ENCODE measurements at places on chromosomes 4 and X.

- no peak for DNase-seq
Measured at GRCh38 chr4:41044165-41044564, 170.2 kb downstream of the APBB2 start.

- DNase-seq, result no peak
Measured at GRCh38 chrX:46693149-46693548, 65.8 kb downstream of the SLC9A7 start.

- DNase-seq, result no peak
Measured at GRCh38 chrX:54494166-54494988, 1.7 kb downstream of the FGD1 start.

DNA sequence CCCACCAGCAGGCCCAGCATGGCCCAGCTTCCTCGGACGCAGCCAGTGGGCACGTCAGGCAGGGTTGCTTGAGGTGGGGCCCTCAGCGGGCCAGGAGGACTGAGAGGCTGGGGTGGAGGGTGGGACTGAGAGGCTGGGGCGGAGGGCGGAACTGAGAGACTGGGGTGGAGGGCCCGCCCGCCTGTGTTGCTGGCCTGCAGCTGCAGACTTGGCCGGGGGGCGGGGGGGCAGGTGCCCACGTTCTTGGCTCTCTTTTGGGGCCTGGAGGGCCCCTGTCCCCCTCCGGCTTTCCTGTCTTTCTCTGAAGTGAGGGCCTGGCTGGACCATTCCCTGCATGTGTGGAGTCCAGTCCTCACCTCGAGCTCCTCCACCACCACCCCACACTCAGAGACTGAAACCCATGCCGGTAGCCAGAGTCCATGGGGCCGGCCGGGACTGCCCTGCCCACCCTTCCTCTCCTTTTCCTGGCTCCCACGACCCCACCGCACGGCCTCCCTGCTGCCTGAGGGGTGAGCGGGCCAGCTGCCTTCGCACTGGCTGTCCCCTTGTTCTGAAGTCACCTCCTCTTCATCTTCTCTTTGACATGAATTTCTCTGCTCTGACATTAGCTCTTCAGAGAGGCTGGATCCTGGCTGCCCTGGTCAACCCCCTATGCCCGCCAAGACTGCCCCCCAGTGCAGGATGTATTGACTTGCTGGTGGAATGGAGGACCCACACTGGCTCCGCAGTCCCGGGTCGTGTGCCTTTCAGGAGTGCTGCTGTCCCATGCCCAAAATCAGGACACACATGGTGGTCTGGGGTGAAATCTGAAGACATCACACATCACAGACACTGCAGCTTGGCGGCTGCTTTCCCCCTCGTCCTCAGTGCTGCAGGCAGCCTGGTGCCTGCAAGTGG is 10.1 kb upstream of the NKX1-1 start:
- DNase-seq, result no peak

DNA sequence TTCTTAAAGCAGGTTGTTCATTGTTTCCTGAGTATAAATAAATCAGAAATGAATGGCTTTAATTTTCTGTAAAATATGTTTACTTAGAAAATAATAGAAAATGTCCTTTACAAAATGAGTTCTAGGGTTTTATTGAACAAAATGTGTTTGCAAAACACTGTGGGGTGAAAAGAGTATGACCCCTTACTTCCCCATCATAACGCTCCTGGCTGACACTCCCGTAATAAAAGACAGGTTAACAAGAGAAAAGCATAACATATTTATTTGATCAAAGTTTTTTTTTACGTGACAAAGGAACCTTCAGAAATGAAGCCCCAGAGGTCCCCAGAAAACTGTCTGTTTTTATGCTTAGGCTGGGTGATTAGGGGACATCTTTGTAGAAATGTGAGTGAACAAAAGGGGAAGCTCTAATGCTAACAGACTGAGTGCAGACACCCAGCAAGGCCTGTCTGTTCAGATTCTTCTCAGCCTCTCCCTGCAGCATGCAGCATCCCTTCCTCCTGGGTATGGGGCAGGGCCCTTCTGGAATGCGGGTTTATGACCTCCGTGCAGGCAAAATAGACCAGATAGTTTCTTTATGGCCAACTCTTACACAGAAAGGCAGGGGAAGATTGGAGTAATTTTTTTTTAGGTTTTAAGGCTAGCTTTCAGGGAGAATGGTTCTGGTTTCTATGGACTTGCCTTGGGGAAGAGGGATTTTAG is 26.1 kb downstream of the ZFP42 start:
- no peak for DNase-seq

GRCh38 chrX:480861-481417 is 94.2 kb upstream of the PPP2R3B start:
- no peak for DNase-seq

DNA sequence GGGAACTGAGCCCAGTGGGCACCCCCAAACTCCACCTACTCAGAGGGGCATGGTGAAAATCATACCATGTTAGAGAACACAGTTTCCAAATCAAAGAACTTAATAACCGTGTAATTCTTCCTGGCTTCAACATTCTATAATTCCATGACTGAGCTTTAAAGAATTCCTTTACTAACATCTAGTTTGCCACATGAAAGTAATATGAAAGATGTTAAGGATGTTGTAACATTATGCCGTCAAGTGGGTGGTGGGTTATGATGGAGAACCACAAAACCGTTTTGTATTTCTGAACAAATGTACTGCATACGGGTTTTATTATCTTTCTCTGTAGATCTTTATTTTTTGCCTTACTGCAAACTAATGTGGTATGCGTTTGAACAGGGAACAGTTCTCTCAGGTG is 549.0 kb upstream of the MAGEB2 start:
- DNase-seq, result no peak

DNA sequence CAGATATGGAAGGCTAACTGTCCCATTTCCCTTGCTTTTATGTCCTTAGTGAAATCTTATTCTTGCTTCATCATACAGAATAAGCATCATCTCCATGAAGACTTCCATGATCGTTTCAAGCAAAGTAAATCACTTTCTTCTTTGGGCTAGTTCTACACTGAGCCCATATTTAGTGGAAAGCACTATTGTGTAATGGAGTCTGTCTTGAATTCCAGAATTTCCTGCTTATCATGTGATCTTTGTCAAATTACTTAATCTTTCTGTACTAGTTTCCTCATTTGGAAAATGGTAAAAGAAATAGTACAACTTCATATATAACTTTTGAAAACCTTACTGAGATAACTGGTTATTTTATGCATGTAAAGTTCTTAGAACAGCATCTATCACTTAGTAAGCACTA is 7.6 kb downstream of the ANAPC10 start:
- no peak for DNase-seq

- DNase-seq, result no peak
Measured at GRCh38 chr4:57926311-57926710, 816.1 kb upstream of the IGFBP7 start.

- DNase-seq, result no peak
Measured at GRCh38 chr4:24927049-24927448, 14.2 kb upstream of the CCDC149 start.

All from HTR-8/SVneo (cell line).